ENCODE measurements at places on chromosomes 3 and 15.

DNA sequence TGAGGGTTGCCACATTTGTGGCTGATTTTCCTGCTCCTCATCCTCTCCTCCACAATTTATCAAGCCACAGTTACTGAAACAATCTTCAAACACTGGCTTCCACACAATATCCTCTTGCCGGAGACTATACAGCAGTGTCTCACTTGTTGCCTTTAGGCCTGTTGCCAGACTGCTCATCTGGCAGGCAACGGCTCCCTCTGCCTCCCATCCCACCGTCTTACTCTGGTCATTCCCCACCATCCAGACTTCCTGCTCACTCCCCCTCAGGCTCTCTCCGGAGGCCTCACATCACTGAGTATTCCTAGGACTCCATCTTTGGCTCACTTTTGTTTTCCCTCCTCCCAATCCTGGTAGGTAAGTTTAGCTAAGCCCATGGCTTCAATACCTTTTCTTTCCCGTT is 301.9 kb downstream of the IL20RB start:
- no peak for DNase-seq

DNA sequence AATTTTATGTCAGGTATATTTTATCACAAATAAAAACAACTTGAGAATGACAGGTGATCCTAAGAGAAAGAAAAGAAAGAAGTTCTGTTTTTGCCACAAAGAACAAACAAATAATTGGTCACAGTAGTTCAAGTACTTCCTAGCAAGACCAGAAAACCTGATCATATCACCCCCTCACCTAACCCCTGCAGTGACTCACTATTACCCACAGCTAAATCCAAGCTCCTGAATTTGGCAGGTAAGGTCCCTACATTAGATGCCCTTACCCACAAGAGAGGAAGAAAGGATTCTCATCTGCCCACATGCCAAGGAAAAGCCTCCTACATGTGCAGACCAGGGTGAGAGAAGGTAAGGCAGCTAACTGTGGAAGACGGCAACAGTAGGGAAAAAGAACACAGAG is 4.4 kb downstream of the SSUH2 start:
- no peak for DNase-seq

DNA sequence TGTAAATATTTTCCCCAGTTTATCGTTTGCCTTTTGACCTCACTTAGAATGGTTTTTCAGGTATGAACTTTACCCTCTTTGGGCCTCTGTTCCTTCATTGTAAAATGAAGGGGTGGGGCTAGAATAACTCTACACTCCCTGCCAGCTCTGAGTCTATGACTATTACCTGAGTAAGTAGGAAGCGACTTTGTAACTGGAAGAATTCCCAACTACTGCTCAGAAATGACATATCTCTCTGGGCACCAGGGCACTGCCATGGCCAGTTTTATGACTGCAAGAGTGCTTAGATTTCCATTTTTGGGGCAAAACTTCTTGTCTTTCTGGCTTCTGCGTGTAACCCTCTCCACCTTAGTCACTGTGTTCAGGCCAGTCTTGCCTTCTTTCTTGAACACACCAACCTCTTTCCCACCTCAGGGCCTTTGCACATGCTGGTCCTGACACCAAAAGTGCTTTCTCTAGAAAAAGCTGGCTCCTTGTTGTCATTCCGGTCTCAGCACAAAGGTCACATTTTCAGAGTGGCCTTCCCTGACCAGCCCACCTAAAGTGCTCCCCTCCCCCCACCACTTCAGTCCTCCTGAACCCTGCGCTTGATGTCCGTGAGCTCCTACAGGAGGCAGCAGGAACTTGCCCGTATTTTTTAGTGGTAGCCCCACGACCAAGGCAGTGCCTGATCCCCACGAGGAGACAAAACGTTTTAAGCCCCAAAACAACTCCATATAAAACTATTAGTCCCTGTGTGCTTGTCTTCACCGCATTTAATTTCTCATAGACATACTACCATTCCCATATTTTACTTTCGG is 25.6 kb downstream of the CDCP1 start:
- no peak for DNase-seq

GRCh38 chr3:129598000-129598381 is 8.5 kb downstream of the PLXND1 start:
- DNase-seq: no peak

GRCh38 chr3:171678971-171679492 is 131.3 kb downstream of the PLD1 start:
- no peak for DNase-seq

Data from activated T-cell treated with anti-CD3 and anti-CD28 coated beads for 24 hours (primary cell).